Hepatic stellate cell (primary cell): ENCODE measurements at places on chromosomes 6 and 20.

DNA sequence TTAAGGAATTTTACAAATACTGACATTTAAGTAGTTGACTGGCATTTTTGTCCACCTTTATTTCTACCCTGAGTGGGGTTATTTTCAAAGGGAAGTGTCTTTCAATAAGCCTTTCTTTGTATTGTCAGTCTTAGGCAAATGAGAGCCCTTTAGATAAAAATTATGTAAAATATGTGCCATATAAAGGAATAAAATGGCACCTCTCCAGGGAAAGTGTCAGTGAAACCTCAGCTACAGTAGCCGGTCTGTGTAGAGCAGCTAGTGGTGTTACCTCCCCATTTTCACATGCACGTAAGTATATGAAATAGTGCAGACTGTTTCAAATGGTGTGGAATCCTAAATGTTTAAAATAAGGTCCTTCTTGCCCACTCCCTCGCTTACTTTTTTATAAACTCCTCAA, 5.0 kb downstream of the FAM217B start:
- no peak for DNase-seq

GRCh38 chr6:150100745-150101144, 31.8 kb upstream of the ULBP3 start:
- DNase-seq, result no peak

- no peak for DNase-seq
These were observed 72.5 kb upstream of the ZNF217 start for GRCh38 chr20:53666144-53666543.

DNA sequence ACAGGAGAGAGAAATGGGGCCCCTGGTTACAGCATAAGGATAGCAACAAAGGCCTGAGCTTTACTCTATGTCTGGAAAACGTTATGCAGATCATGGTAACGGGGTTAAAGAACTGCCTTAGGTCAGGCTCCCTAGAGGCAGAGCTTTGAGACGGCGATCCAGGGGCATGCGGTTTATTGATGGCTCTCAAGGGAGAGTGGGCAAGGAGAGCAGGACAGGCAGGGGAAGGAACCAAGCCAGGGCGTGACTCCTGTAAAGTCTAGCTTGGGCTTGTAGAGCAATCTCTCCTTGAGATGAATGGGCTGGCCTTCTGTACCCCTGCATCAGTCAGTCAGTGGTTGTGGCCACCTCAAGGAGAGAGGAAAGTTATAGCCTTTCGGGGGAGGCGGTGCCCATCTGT, 12.5 kb upstream of the FERMT1 start:
- DNase-seq, result no peak

GRCh38 chr6:2616811-2617210, 133.9 kb downstream of the MYLK4 start:
- DNase-seq, result no peak
